Urinary bladder (tissue), 4 donors: ENCODE measurements at places on chromosomes 13 and 19. TPM values are rescaled to one million over a fixed set of nuclear protein-coding genes. Genes with fewer than 3 reads are reported as not detected.

ZIC5 gene
- not detected for total RNA-seq

ONECUT3 gene
- not detected for total RNA-seq

CRB3 gene
- 4.4 TPM for total RNA-seq

BRME1 gene
- 2.0 TPM for total RNA-seq

POSTN gene
- 1,032 TPM for total RNA-seq

POGLUT2 gene
- total RNA-seq, result 35.5 TPM

C19orf67 gene
- total RNA-seq, result not detected

MIR17HG gene
- 9.0 TPM for total RNA-seq

CEACAM7 gene
- total RNA-seq, result not detected

B3GNT3 gene
- 5.7 TPM for total RNA-seq

ZNF528 gene
- total RNA-seq, result 46.7 TPM

DNA sequence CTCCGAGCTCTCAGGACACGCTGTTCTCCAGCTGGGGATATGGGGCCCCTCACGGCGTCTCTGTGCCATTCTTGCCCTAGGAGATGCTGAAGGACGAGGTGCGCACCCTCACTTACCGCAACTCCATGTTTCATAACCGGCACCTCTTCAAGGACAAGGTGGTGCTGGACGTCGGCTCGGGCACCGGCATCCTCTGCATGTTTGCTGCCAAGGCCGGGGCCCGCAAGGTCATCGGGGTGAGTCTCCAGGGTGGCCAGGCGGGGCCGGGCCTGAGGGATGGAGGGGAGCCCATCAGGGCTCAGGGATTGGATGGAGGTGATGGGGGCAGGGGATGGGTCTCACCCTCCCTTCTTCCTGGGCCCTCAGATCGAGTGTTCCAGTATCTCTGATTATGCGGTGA, 4.8 kb downstream of the PRMT1 start:
- DNase-seq, result no peak

DNA sequence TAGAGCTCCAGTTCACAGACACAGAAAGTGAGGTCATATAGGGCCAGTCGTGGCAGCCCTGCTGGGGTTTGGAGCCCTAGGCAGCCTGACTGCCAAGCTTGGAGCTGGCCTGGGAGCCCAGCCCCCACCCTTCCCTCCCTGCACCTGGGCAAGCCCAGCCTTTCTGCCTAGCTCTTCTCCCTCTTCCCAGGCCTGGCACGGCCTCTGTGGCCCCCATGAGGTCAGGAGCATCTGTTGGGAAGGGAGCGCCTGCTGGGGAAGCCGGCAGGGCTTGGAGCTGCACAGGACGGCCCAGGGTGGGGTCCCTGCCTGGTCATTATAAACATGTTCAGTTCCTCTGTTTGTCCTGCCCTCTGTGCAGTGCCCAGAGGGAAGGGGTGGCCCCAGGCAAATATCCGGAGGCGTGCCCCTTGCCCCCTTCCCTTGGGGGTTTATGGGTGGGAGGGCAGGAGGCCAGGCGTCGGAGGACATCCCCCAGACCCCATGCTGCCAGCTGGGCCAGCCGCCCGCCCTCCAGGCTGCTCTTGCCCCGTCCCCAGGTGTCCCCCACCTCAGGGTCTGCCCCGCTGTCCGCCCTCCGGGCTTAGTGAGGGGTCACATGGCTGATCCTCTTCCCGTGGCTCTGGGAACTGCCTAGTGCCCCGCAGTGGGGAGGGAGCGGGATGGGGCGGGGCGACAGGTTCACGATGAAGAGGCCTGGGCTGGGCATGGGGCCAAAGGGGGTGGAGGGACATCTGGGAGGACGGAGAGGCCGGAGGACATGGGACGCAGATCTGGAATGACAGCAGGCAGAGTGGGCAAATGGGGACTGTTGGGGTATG, 30.0 kb upstream of the NCCRP1 start:
- peak; percentile 58 for DNase-seq

- DNase-seq, result no peak
These were observed 34.5 kb downstream of the SHISA2 start for GRCh38 chr13:26017196-26017921.

GRCh38 chr19:11261971-11262839, at the start of gene DOCK6:
DOCK6 (minus strand) TSS chr19:11262524; CDS start chr19:11262440, 84 bp downstream.
- no peak for DNase-seq

GRCh38 chr13:52070929-52071523, 46.5 kb downstream of the UTP14C start:
- DNase-seq, result no peak

GRCh38 chr13:85141401-85141800, 657.8 kb downstream of the SLITRK6 start:
- no peak for DNase-seq

GRCh38 chr19:2288818-2289713, 7.1 kb upstream of the PEAK3 start:
- no peak for DNase-seq

GRCh38 chr13:50693727-50694126, 149.8 kb downstream of the DLEU7 start:
- DNase-seq, result no peak

- DNase-seq, result no peak
These were observed 93.2 kb downstream of the STK24 start for GRCh38 chr13:98483601-98484288.

GRCh38 chr13:41274881-41275280, 11.5 kb upstream of the MTRF1 start:
- DNase-seq, result no peak

GRCh38 chr13:110652764-110653163, 37.4 kb downstream of the NAXD start:
- DNase-seq, result no peak

GRCh38 chr13:37492075-37492474, 106.5 kb downstream of the POSTN start:
- DNase-seq, result no peak

DNA sequence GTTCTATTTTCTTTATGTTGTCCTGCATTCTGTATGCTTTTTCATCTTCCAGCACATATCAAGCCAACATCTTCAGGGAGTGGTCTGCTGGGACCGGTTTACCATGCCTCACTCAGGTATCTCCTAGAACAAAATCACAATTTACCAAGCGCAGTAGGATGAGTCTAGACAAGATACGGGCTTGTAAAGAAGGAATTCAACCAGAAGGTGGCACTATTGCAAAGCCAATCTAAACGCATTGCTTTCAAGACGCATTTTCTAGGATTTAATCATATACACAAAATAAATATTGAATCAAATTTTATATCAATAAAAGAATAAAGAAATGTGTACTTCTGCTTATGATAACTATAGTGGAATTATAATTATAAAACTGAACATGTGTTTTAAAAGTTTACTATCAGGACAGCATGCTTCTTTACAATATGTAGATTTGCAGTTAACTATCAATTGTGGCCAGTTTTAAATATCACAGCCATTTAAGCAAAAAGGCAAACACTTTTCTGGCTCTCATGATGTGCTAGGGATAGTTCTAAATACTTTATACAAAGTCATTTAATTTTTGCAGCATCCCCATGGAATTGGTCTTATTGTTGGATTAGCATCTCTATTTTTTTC, 16.1 kb upstream of the TPP2 start:
- peak; percentile 21 for DNase-seq

DNA sequence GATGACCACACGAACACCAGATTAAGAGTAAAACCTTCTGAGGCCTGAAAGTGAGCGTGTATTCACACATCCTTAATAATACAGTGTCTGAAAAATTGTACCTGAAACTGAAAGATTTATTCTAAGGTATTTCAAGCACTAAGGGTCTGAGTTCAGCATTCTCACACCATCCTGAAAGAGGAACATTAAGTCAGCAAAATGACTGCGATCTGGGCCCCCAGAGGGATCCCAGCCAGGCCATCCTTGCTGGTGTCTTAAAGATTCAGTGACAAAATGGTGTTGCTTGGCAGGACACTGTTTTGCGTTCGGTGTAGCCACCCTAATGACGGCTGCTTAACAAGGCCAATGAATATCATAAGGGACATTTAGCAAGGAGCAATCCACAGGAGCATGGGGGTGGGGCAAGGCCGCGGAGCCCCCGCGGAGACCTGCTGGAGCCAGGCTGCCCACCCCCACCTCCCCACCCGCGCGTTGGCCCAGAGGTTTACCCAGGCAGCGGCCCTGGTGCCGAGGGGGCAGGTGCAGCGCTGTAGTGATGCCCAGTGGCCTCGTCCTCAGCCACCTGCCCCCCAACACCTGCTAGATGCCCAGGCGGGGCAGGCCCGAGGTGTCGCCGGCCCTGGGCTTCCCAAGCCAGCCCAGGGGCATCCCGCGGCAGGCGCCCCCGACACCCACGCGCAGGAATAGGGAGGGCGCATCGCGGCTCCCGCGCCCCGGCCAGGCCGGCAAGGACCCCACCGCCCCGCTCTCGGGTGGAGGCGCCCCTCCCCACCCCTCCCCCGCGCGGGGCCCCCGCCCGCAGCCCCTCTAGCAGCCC, 742 bp downstream of the NALCN start:
- no peak for DNase-seq

DNA sequence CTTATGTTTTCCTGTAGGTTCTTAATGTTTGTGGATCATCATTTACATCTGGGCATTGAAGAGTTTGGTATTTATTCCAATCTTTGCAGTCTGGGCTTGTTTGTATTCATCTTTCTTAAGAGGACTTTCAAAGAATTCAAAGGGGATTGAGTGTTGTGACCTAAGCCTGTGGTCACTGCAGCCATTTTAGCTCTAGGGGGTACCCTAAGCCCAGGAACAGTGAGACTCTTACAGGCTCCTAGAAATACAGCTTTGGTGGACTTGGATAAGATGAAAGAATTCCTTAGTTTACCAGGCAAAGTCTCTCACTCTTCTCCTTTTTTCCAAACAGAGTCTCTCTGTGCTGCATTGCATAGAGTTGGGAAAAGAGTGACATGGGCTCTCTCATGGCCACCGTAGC, 2539.0 kb upstream of the PCDH20 start:
- no peak for DNase-seq

DNA sequence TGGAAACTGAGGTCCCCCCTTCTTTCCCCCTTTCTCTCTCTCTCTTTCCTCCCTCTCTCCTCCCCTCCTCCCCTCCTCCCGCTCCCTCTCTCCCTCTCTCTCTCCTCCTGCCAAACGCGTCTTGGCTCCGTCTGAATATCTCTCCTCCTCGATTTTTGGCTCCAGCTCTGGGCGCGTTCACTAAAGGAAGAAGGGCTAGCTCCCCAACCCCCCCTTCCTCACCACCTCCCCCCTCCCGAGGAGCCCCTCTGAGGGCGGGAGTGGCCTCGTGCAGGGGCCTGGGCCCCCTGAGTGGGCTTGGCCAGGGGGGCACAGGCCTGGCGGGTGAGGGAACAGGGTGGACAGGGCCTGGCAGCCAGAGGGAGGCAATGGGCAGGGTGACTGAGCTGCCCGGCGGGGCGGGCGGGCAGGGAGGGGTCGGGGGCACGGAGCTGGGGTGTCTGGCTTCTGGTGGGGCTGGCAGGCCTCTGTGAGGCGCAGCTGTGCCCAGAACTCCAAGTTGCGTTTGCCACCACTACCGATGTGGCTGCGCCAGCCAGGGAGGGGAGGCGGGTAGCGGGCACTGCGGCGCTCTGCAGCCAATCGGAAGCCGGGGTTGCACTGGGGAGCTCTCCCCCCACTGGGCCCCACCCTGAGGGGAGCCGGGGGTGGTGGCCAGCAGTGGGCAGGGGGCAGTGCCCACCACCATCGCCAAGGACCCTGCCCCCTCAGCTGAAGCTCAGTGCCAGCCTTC, 7.1 kb downstream of the NFIX start:
- peak; percentile 78 for DNase-seq

GRCh38 chr13:95604556-95604915, 40.0 kb downstream of the DZIP1 start:
- DNase-seq, result no peak

GRCh38 chr13:114124921-114125320, 7.5 kb downstream of the RASA3 start:
- no peak for DNase-seq

DNA sequence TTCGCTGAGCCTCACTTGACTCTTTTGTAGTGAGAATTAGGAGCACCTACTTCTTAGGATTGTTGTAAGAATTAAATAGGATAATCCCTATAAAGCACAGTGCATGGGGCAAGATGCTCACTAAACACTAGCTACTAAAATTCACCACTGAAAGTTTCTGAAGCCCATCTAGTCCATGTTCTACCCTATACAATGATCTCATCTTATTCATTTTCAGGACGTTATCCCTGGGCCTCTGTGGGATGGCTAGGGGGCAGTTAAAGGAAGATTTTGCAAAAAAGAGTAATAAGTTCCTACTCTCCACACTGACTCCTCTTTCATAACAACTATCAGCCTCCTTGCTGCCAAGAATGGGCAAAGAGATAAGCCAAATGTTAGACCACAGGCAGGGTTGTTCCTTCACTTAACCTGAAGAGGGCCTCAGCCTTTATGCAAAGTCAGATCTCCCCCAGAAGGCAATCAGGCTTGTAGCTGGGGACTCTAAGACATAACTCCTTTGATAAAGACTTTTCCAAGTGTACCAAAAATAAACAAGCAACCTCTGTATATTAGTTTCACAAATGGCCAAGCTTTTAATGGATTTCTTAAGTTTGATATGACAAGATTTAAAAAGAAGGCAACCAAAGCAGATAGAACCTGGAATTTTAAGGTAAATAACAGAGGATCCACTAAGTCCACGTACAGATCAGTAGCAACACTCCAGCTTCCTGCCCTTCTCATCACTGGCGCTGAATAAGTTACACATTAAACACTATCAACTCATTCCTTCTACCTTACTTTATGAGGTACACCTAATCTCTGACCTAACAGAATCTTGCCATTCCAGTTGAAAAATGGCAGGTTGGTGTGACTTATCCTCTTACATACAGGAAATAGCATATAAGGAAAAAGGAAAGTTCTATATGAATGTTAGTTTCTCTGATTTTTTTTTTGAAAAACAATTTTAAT, 44.4 kb downstream of the ELF1 start:
- DNase-seq, result no peak

DNA sequence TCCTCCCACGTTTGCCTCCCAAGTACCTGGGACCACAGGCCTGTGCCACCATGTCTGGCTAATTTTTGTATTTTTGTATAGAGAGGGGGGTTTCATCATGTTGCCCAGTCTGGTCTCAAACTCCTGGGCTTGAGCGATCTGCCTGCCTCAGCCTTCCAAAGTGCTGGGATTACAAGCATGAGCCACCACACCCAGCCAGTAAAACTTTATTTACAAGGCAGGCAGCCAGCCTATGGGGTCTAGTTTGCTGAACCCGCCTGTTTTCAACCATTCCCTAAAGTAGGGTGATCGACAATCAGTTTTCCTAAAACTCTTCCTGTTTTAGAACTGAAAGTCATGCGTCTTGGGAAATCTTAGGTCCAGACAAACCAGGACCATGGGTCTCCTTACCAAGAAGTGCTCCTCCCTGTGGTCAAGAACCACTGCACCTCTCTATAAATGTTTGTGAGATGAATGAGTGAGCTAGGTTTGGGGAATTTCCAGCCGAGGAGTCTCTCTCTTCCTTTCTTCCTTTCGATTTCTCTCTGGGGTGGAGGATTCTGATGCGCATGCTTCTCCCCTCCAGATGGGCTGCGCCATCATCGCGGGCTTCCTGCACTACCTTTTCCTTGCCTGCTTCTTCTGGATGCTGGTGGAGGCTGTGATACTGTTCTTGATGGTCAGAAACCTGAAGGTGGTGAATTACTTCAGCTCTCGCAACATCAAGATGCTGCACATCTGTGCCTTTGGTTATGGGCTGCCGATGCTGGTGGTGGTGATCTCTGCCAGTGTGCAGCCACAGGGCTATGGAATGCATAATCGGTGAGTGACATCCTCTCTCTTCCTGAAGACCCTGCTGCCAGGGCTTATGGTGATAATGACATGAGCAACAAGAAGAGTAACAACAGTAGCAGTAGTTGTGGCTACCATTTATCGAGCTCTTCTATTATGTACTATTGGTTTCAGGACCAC, 38.7 kb downstream of the ADGRE1 start:
- no peak for DNase-seq

GRCh38 chr19:58037927-58038687, 4.3 kb downstream of the ZSCAN1 start:
- no peak for DNase-seq

- DNase-seq, result no peak
These were observed 516.5 kb downstream of the SUCLA2 start for GRCh38 chr13:47484548-47484947.

GRCh38 chr19:7856679-7857663, 17.2 kb downstream of the PRR36 start:
- DNase-seq, result no peak
